ENCODE measurements at places on chromosomes 6 and 20.

DNA sequence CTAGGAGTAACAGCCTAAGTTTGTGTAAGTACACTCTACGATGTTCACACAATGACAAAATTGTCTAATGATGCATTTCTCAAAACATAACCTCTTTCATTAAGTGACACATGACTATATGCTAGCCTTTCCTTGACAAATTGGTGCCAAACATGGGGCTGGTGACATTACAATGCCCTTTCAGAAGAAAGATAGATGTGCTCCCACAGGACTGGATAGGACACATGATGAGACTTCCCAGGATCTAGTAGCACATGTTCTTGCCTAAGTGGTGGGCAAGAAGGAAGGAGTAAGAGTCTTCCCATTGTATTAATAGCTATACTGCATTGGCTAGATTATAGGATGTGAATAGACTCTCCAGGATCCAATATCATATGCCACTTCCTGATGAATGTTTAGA is 21.5 kb downstream of the ZKSCAN3 start:
- DNase-seq = no peak

DNA sequence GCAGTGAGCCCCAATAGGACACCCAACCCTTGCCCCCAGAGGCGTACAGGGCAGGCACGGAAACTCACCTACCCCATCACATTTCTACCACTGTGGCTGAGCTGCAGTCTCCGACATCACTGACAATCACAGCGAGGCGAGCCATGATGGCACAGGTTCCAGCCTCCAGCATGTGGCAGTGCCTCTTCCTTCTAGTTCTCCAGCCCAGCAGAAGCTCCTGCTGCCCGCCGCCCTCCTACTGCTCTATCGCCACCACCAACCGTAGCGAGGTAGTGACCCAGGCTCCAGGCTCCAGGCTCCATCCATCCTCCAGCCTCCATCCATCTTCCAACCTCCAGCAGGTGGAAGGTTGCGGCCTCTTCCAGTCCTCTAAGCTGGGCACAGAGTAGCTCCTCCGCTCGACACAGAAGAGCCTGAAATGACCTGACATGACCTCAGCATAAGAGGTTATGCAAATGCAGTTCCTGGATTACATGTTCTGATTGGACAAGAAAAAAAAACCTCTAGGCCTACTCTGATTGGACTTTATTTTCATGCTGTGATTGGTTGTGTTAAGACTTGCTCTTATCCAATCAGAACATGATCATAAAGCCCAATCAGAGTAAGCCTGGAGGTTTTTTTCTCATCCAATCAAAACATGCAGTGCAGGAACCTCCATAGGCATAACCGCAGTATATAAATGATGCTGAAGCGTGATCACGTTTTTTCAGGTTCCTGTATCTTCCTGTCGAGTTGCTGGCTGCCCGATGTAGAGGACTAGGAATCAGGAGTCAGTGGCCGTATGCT is 438.9 kb upstream of the ZNF337 start:
- DNase-seq = no peak

GRCh38 chr6:52352239-52353018 is 9.5 kb upstream of the PAQR8 start:
- DNase-seq = peak; percentile 93

GRCh38 chr20:8143474-8143873 is 11.4 kb downstream of the PLCB1 start:
- DNase-seq = no peak
